ENCODE measurements at places on chromosomes 5 and 9.

GRCh38 chr9:124664143-124664542, 107.0 kb downstream of the NR6A1 start:
- peaks cover under 1% of the 10 kb centered on the region for H3K4me1 ChIP-seq
- DNase-seq: no peak
- no peak overlapping the region for H3K4me3 ChIP-seq
- H3K27me3 ChIP-seq: peaks cover 3% of the 10 kb centered on the region
- no peaks in the 10 kb centered on the region for H3K36me3 ChIP-seq

GRCh38 chr9:133189826-133190225, 19.2 kb downstream of the OBP2B start:
- no peak overlapping the region for H3K4me3 ChIP-seq
- H3K4me1 ChIP-seq: peaks cover 13% of the 10 kb centered on the region
- no peak for DNase-seq
- H3K36me3 ChIP-seq: no peaks in the 10 kb centered on the region
- H3K27ac ChIP-seq: no peak overlapping the region

GRCh38 chr5:7518947-7519560, 123.1 kb downstream of the ADCY2 start:
- no peak for DNase-seq
- H3K4me3 ChIP-seq: no peak overlapping the region
- H3K27ac ChIP-seq: no peak overlapping the region
- H3K36me3 ChIP-seq: no peaks in the 10 kb centered on the region
- no peaks in the 10 kb centered on the region for H3K4me1 ChIP-seq
- H3K27me3 ChIP-seq: peaks cover 2% of the 10 kb centered on the region

DNA sequence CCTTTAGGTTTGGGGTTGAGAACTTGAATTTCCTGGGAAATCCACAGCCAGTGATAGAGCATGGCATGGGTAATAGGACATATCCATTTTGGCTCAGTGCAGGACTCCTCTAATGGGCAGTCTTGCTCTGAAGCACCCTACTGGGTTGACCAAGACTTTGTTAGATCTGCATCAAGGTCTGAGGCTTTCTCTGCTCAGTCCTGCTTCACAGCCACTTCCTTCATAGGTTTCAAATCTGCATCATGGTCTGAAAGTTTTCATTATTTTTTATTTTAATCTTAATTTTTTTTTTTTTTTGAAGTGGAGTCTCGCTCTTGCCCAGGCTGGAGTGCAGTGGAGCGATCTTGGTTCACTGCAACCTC, 36.5 kb downstream of the KIF2A start:
- DNase-seq: no peak
- peaks cover 5% of the 10 kb centered on the region for H3K36me3 ChIP-seq
- peaks cover 28% of the 10 kb centered on the region for H3K4me1 ChIP-seq
- peak overlapping the region; percentile 11 for H3K27ac ChIP-seq
- H3K27me3 ChIP-seq: no peaks in the 10 kb centered on the region

- DNase-seq: no peak
- peaks cover 13% of the 10 kb centered on the region for H3K27me3 ChIP-seq
- no peak overlapping the region for H3K4me3 ChIP-seq
- no peaks in the 10 kb centered on the region for H3K4me1 ChIP-seq
- H3K36me3 ChIP-seq: no peaks in the 10 kb centered on the region
These were observed 32.9 kb downstream of the LHX6 start for GRCh38 chr9:122195875-122196274.
